ENCODE measurements at places on chromosomes 7 and 10.
A peak's percentile ranks its signal among the peaks of the same experiment; 100 is the strongest.

DNA sequence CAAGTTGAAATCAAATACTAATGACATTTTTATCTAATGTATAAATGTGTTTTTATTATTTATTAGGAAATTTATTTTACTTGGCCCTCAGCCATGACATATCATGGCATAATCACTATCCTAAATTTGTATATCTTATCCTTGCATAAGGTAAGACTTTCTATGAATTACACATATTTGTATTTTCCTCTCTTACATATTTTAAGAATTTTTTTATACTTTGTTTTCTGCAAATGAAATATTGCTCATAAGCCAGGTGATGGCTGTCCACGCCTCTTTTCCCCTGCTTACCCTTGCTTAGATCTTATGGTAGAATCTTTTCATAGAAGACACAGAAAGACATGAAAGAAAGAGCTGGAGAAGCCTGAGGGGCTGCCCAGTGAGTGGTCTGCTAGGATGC is 48.2 kb downstream of the IKZF1 start:
- DNase-seq: no peak

DNA sequence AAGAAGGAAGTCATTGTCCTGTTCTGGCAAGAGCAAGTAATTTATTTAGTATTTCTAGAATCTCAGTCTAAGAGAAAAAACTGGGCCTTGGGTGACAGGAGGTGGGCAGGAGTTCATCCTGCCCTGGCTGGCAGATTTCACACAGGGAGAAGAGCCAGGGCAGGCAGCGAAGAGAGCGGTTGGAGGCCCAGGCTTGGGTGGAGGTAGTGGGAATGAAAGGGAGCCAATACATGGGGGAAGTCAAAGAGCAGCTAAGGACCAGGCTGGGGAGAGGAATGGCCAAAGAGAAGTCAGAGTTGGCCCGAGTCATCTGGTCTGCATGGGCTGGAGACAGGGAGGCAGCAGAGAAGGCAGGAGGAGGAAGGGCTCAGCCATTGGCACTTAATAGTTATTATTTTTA is 51.4 kb downstream of the HECW1 start:
- DNase-seq: no peak

DNA sequence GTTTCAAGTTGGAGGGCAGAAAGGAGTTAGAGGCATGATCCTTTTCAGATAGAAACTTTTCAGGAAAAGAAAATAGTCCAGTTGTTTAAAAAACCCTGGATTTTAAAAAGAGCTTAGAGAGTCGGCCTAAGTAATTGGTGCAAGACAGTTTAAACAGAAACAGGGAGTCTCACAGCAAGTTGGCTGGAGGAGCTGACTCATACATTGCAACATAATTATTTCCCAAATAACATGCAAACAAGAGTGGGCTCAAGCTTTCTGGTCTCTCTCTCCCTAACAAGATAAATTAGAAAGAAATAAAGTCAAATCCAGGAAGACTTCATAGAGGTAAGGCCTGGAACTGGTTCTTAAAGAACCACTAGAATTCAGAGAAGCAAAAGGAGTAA is 100.3 kb upstream of the AGBL3 start:
- peak; percentile 66 for DNase-seq

- DNase-seq: no peak
Observed at GRCh38 chr7:135853499-135853898, 104.9 kb upstream of the FAM180A start.

DNA sequence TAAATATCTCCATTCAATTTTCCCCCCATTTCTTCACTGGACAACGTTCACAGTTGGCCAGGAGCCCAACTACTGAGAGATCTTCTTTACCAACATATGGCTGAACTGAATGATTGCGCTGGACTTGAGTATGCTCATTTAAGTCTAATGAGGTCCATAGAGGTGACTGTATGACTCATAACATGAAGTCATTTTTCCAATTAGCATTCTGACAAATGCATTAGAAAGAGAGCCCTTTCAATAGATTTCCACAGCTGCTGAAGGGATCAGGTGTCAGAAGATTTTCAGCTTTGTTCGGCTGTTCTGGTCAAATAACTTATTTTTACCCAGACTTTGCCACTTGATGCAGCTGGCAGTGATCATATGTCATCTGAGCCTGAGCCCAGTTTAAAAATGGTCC is 438.0 kb downstream of the ETV1 start:
- DNase-seq: no peak

GRCh38 chr10:106499448-106499847 is 665.1 kb downstream of the SORCS1 start:
- no peak for DNase-seq

DNA sequence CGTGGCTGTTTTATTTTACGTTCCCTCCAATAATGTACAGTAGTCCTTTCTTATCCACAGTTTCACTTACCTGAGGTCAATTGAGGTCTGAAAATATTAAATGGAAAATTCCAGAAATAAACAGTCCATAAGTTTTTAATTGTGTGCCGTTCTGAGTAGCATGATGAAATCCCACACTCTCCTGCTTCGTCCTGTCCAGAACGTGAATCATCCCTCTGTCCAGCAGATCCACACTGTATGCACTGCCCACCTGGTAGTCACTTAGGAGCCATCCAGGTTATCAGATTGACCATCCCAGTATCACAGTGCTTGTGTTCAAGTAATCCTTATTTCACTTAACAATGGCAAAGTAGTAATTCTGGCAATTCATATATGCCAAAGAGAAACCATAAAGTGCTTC is 46.3 kb downstream of the STARD3NL start:
- DNase-seq: no peak

DNA sequence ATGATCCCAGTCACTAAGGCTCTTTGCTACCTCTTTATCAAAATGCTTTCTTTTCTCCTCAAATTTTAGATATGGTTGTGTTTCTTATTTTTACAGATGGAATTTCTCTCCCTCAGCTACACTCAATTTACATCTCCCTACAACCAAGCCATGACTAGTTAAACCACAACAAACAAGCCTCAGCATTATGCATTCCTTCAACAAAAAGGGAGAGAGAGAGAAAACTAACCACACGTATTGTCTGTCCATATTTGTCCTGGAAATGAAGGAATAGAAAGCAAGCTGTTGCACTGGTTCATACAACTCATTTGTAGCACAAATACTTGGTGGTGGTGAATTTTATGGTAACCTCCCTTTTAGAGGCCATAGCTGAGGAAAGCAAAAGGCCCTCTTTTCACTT is 286.4 kb downstream of the AHR start:
- DNase-seq: peak; percentile 49

DNA sequence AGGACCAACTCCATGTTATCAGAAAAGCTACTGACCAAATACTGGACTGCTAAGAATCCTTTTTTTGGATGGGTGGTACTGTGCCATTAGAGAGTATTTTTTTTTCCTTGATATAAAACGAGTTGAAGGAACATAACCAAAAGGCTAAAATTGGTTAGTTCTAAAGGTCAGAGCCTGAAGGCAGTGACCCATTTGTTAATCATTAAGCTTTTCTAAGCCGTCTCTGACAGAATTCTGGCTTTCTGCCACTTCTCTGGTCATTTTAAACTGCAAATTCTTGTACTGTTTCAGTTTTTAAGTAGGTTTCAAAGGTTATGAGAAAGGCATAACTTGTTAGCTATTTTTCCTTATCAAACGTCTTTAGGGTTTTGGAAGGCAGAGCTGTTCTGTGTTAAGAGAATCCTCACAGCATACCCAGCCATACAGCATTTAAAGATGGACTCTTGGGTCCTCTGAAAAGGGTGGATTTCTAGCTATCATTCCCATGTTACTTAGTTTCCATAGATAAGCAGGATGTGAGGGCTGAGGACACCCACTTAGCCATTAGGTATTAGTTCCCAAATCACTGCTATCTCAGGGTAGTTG is 196.8 kb downstream of the RNLS start:
- DNase-seq: no peak

- DNase-seq: no peak
Observed at GRCh38 chr7:99106411-99106810, 37.5 kb downstream of the SMURF1 start.

GRCh38 chr10:112244197-112244596 is 39.0 kb upstream of the TECTB start:
- no peak for DNase-seq

GRCh38 chr7:137408126-137408525 is 64.6 kb upstream of the PTN start:
- DNase-seq: no peak

- DNase-seq: no peak
Observed at GRCh38 chr10:27774831-27775230, 29.2 kb upstream of the MKX start.

DNA sequence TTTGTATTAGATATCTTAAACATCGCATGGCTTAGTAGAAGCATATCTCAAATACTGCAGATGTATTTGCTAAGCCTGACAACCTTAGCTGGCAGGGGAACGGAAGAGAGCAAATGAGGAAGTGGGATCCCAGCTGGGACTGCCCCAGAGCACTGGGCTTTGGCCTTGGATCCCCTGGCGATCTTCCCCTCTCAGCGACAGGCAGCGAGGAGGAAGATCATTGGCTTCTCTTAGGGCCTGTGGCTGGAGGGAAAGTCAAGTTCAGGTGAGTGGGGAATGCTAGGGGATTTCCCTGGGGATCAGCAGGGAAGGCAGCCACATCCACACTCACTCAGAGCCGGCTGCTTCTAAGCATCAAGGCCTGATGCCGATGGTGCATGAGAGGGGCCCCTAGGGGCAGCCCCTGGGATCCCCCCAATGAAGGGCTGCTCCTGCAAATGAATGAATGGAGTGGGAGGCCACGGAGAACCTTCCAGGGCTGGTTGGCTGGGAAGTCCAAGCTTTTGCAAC is 42.0 kb downstream of the LYZL2 start:
- DNase-seq: no peak

DNA sequence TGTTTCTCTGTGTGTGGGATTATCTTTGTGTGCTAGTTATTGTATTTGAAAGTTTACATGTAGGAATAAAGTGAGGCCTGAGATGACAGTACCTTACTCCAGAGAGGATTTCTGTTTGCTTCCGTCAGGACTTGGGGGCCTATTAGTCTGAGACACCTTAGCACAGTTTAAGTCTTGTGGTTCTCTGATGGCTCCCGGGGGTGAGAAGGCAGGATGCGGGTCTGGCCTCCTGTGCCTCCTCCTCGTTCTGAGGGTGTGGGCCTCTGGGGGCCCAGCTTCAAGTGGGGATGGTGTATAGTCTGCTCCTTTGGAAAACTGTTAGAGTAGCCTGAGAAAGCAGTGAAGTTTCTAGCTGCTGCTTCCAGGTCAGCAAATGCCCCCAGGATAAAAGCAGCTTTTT is 12.4 kb downstream of the MTURN start:
- DNase-seq: no peak

GRCh38 chr10:34029455-34029854 is 695.0 kb upstream of the NRP1 start:
- DNase-seq: no peak

GRCh38 chr10:131035779-131036178 is 275.7 kb downstream of the TCERG1L start:
- DNase-seq: no peak

DNA sequence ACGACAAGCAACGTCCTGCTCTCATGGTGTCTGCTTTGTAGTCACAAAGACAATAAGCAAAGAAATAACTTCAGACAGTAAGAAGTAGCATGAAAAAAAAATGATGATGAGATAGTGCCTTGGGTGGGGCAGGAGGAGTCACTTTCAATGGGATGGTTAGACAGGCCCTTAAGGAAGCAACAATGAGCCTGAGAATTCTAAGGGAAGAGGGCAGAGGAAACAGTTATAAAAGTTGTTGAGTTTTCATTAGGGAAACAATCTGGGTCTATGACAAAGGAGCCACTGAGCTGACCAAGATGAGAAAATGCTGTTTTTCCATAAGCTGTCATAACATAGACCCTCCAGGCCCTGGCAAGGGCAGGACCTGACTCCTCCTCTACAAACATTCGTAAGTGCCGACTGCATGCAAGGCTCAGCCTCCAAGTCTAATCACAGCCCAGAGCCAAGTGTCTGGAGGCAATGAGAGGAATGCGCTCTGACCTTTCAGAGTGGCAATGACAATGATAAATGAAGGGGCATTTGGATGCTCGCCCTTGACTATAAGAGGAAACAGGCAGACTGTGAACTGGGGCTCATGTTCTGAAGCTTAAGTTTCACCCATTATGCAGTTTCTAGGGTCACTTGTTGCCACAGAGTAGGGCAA is 43.7 kb downstream of the PPP1R3C start:
- no peak for DNase-seq

GRCh38 chr10:103504181-103504783 is 10.8 kb downstream of the NEURL1 start:
- peak; percentile 70 for DNase-seq

- DNase-seq: no peak
Observed at GRCh38 chr7:121605317-121605680, 209.2 kb upstream of the FAM3C start.

GRCh38 chr10:129934196-129934925 is 29.7 kb downstream of the EBF3 start:
- no peak for DNase-seq

GRCh38 chr7:107179326-107180164 is 10.7 kb downstream of the HBP1 start:
- DNase-seq: no peak

GRCh38 chr10:3803295-3803926 is 18.4 kb upstream of the KLF6 start:
- DNase-seq: no peak

GRCh38 chr10:26799342-26799741 is 61.4 kb downstream of the ABI1 start:
- no peak for DNase-seq

- no peak for DNase-seq
Observed at GRCh38 chr10:114393886-114394285, 10.4 kb downstream of the AFAP1L2 start.

DNA sequence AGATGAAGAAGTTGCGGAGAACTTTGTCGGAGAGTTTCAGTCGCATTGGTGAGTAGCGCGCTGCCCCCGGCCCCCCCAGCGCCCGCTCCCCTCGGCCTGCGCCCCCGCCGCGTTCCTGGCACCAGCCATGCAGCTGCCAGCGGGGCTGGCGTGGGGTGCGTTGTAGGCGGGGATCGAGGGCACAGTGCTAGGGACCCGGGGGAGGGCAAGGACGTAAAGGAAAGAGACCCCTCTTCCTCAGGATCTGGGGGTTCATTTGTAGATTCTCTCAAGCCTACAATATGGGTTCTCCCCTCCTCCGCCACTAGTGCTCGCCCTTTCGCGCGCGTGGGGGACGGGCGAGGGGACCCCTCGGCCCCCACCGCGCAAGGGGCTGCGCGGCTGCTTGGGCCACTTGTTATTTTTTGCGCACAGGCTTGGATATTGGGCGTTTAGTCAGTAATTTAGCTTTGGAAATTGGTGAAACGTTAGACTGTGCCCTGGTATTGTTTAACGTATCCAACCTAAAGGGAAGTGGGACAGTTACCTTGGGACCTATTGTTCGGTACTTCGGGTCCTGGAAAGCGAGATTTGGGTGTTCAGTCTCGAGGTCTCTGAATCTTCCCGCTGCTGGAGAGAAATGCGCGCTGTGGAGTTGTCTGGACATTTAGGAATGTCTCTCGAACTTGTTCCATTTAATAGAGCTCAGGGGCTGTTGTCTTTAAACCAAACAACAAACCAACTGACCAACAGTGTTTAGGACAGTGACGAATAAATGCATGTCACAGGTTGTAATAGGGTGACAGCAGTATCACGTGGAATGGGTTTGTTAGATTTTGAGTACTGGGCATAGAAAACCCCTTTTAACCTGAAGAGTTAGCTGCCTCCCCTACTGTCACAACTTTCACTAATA is 796 bp downstream of the CDK14 start:
- no peak for DNase-seq

GRCh38 chr7:47574482-47575329 is 7.2 kb downstream of the TNS3 start:
- no peak for DNase-seq
